ENCODE measurements at places on chromosomes 4 and X. TPM values are rescaled to one million over a fixed set of nuclear protein-coding genes. Genes with fewer than 3 reads are reported as not detected.

The GAGE12F gene
- total RNA-seq: not detected

The FGFR3 gene
- total RNA-seq: 68.0 TPM

The ITM2A gene
- total RNA-seq: 333 TPM

The TEX13B gene
- not detected for total RNA-seq

The PAGE5 gene
- not detected for total RNA-seq

The CCDC120 gene
- total RNA-seq: 2.7 TPM

The POF1B gene
- 6.3 TPM for total RNA-seq

The GPR119 gene
- total RNA-seq: not detected

Data from tongue (tissue), 3 donors.